ENCODE measurements at places on chromosomes 13 and 19.

DNA sequence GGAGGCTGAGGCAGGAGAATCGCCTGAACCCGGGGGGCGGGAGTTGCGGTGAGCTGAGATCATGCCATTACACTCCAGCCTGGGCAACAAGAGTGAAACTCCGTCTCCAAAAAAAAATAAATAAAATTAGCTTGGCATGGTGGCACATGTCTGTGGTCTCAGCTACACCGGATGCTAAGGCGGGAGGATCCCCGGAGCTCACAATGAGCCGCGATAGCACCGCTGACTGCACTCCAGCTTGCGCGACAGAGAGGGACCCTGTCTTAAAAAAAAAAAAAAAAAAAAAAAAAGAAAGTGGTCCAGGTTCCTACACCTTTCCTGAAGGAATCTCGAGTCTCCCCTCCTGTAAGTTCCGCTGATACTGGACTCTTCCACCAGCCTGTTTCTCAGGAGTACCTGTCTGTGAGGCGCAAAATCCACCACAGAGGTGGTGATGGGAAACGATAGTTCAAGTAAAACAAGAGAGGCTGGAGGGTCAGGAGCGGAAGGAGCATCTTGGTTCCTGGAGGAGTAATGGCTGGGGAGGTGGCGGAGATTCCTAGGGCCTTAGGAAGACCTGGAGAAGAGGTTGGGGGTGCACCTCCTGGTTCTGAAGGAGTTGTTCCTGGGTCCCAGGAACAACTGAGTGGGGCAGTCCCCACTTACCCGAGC is 471 bp downstream of the FUT1 start:
- DNase-seq: peak; percentile 18

DNA sequence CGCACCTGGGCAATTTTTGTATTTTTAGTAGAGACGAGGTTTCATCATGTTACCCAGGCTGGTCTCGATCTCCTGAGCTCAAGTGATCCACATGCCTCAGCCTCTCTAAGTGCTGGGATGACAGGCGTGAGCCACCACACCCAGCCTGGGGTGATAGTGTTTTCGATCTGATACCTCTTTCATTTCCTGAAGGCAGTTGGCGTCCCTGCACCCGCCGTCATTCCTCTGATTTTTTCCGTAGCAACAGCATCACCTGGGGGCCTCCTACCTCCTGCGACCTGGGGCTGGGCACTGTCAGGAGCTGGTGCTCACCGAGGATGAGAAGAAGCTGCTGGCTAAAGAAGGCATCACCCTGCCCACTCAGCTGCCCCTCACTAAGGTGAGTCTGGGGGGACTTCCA is 10.8 kb downstream of the CREB3L3 start:
- DNase-seq: no peak

DNA sequence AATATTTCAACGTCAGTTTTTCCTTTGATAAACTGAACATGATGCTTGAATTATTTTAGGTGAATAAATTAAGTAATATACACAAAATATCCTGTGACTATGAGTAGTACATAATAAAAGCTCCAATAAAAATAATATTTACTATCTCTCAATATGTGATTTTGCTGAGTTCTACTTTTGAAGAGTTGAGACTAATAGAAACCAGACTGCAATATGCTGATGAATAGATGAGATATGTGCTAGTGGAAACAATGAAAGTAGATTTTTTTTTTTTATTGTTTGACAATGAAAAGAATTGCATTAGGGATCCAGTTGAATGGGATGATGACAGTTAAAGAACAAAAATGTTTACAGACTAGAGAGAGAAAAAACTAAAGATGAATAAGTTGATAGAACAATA is 16.4 kb upstream of the PCDH20 start:
- no peak for DNase-seq

DNA sequence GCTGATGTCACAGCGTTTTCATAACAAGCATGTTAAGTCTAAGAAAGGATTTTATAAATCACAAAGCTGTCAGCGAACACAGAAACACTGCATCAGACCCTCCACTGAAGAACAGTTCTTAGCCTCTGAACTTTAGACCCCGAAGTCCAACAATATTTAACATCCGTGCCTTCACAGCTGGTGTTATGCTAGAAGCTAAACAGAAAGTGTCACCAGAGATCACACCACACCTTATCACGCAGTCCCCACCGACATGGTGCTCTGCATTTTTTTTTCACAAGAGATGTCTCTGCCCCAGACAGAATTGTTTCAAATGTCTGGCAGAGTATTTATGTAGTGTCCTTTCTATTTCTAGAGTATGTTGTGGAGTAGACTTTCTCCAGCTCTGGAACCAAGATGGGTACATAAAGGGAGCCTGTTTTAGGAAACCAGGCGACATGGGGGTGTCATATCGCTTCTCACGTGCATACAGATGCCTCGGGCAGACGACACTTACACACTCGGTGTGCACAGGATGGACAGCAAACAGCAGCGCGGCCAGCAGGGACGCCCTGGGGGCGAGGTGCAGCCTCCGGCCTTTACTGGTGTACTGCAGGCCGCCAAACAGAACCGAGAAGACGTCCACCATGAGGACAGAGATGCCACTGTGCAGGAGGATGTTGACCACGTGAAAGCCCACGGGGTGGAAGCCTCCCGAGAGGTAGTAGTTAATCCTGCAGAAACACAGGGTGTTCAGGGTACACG is 12.0 kb downstream of the TMTC4 start:
- no peak for DNase-seq

- no peak for DNase-seq
Measured at GRCh38 chr19:18160971-18161635, 8.1 kb downstream of the PIK3R2 start.

DNA sequence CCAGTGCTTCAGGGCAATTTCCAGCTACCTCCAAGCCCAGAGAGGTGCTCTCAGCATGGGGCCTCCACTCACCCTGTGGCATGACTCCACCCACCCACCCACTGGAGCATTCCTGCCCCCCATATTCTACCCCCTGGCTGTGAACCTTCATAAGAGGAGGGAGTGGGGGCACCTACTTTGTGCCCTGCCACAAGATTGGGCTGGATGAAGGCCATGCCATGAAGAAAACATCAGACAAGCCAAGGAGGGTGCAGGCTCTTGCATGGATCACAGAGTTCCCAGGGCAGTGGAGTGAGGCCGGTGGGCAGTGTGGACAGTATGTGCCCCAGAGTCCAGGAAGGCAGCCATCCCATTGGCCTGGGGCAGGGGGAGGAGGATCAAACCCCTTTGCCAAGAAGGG is 97.8 kb downstream of the UQCRFS1 start:
- no peak for DNase-seq

DNA sequence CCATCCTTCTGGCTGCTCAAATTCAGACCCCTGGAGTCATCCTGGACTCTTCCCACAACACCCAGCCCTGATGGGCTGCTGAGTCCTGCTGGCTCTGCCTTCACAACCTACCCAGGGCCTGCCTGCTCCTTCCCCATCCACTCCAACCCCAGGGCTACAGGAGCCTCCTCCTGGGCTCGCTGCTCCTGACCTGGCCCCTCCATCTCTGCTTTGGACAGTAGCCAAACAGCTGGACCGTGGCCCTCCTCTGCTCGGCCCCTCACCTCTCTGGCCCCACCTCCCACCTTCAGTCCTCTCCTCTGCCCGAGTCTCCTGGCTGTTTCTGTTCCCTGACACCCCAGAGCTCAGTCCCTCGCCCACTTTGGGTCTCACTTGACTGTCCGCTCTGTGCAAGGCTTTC is 66.7 kb downstream of the CEBPG start:
- DNase-seq: no peak

DNA sequence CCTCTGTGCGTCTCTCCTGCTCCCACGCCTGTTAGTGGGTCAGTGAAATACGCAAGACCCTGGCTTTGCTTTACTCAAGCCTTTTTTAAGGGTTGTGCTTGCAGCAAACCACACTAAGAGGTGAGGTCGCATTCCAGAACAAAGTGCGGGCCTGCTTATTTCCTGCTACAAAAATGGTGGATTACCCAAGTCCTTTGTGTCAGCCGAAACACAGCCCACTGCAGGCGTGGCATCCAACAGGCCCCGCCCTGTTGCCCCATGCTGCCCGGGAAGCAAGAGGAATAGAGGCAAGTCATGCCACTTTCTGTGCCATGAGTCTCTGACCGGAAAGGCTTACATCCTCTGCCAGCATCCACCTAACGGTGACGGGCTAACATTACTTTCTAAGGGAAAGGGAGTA is 7.7 kb upstream of the IRS2 start:
- DNase-seq: no peak

- no peak for DNase-seq
Measured at GRCh38 chr19:39676004-39676403, 20.3 kb downstream of the LGALS16 start.

DNA sequence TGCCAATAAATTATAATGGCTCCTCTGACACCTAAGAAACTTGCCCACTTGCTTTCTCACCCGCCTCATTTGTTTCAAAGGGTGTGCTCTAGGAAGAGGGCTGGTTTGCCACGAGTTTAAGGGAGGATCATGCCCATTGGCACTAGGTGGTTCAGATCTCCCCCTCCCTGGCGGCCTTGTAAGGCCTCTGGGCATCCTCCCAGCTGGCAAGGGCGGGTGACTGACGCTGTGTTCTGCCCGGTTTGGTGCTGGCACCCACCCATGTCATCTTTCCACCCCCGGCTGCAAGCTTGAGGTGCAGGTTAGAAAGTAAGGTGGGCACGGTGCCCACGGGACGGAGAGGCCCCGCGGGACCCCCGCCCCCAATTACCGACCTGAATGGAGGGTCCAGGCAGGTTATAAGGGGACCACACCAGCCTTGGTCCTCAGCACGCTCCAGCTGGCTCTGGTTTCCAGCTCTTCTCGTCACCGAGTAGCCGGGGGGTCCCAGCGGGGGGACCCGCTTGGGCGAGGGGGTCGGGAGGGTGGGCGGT is 90.4 kb downstream of the PTPRS start:
- DNase-seq: no peak

GRCh38 chr19:53624771-53625545 is 6.8 kb upstream of the DPRX start:
- DNase-seq: no peak

- no peak for DNase-seq
Measured at GRCh38 chr13:102907016-102907756, 61.4 kb downstream of the ERCC5 start.

- no peak for DNase-seq
Measured at GRCh38 chr13:50104493-50104892, 89.2 kb downstream of the KCNRG start.
